Neural crest cell (in vitro differentiated cells): ENCODE measurements at places on chromosomes 2 and 18.

DNA sequence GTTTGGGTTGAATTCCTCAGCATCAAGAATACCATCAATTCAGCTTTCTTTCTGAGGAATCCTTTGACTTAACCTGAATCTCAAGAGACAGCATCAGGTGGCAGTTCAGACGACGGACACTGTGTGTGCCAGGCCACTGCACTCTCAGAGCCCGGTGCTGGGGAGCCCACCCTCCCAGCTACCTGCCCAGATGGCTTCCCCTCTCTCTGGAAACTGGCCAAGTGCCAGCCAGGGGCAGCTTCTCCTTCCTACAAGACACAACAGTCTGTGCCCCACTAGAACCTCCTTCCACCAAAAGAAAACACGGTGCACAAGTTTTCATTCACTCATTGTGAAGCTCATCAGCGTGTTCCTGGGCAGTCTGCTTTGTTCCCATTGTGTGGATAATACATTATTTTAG is 28.5 kb downstream of the MAL start:
- DNase-seq, result no peak

DNA sequence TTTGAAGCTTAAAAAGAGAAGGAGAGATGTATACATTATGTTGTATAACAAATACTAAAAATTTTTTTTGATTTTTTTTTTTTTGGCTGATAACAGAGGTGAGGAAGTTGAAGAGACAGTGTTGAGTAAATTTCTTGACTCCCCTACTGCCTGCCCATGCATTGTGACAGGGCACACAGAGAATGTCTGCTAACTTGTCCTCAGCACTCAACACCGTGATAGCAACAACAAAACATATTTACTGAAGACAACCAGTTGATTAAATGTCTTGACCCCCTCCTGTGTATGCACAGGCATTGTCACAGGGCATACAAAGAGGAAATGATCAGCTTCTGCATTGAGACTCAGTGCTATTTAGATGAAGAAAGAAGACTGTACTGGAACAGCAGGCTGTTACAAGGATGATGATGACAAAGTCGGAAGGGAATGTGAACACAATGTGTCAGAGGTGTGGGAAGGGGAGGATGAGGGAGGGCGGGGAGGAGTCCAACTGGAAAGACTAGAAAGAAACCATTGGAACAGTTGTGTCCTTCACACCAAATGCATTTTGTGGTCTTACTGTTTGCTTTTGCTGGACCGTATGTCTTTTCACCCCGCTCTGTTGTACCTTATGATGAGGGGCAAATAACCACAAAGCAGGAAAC is 89.5 kb downstream of the CERS6 start:
- DNase-seq, result no peak

- no peak for DNase-seq
Observed at GRCh38 chr2:23401427-23402204, 16.6 kb downstream of the KLHL29 start.

- no peak for DNase-seq
Observed at GRCh38 chr2:9975328-9975727, 23.8 kb downstream of the GRHL1 start.

DNA sequence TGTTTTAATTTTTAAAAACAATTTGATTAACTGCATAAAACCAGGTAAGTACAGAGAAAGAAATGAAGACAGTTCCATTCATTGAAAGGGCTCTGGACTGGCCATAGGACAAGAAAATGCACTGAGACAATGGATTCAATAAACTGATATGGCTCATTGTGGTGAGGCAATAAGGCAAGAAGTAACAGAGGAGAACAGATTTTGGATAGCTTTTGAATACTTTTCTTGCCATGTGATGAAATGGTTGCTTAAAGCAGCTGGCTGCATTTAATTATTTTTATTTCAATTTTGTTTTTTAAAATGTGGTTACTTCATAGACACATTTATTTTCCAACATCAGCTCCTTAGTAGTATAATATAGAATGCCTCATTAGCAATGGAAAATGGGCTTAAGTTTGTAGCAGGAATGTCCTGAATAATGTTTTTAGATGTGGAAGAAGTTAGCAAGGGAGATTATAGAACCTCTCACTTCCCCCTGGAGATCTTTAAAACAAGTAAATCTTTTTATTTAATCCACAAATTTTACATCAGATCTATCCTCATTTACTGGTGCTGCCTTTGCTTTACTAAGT is 646.9 kb upstream of the ZEB2 start:
- DNase-seq, result no peak

- DNase-seq, result no peak
Observed at GRCh38 chr18:43866696-43867095, 589.4 kb upstream of the SYT4 start.

- no peak for DNase-seq
Observed at GRCh38 chr2:200089040-200089755, 133.8 kb downstream of the MAIP1 start.

GRCh38 chr2:98408155-98408554 is 36.5 kb upstream of the INPP4A start:
- DNase-seq, result no peak

GRCh38 chr18:61474341-61474740 is 141.1 kb downstream of the CDH20 start:
- DNase-seq, result no peak

DNA sequence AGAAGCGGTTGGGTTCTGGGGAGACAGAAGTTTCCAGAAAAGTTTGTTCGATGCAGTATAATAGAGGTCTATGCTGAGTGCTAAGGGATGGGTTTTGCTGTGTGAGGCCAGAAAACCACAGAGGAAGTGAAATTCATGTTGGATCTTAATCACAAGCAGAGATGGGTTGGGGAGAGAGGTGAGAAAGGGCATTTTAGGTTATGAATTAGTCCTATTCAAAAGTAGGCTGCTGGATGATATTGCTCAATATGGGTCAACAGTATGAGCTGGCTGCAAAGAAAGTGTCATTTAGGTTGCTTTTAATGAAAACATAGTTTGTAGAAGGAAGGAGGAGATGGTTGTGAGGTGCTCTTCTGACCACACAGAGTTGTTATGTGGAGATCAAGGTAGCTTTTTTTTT is 118.8 kb upstream of the LHCGR start:
- no peak for DNase-seq

- no peak for DNase-seq
Observed at GRCh38 chr2:138087751-138088593, 123.7 kb downstream of the HNMT start.

DNA sequence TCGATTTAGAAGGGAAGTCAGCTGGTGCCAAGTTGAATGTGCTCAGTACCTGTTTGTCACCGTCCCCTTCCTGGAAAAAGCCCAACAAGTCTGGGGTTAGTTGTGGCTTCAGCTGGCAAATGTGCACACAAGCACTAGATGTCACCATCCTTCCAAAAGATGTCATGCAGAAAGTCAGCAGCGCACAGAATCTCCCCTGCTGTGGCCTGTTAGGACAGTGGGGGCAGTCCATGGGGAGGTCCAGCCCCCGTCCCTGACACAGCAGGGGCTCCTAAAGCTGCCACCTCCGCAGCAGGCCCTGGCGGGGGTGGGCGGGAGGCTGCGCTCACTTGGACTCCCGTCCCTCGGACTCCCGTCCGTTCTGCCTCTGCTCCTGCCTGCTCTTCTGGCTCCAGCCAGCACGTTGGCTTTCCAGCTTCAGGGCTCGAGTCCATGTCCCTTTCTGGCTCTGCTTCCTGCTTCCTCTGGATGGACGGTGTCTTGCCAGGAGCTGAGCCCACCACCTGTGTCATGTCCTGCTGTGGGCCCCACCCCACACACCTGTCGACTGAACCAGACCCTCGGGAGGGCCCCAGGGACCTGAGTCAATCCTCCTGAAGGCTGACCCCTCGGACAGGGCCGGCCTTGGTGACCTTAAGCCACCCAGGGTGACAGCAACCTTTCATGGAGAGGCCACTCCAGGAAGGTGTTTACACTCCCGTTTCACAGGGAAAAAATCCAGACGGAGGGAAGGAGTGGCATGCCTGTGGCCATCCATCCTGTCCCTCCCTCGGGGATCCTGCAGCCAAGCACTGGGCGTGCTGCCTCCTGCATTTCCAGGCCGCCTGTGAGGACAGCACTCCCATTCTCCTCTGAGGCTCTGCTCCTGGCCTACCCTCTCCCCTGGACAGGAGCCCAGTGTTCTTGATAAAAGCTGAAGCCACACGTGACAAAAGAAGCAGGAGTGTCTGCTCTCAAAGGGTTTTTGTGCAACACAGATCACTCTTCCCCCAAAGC is 8.5 kb downstream of the RAB17 start:
- peak; percentile 29 for DNase-seq

DNA sequence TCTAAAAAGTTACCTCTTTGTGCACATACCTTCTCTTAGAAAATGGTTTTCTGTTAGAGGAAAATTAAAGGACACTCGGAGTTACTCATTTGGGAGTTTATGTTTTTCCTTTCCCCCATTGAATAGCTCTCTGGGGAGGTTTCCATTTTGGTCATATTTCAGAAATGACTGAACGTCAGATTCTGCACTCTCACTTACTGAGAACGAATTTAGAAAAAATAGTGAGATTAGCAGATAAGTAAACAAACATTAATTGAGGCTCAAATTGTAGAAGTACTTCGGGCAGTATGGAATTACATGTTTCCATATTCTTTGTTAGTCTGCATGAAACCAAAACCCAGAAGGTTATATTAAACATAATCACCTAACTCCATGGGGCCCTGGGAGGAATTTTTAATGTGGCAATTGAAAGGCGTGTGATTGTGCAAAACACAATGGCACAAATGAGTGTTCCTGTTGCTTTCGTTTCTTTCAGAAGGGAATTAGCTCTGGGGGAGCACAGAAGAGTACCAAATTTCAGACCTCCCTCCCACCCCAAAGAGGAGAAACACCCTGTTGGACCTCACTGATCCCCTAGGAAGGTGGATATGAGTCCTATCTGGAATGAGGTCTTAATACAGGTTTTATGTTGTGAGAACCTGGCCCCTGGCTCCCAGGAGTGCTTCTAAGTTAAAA is 212.3 kb downstream of the BCL2 start:
- no peak for DNase-seq

- no peak for DNase-seq
Observed at GRCh38 chr18:9094307-9095226, 7.9 kb upstream of the NDUFV2 start.

DNA sequence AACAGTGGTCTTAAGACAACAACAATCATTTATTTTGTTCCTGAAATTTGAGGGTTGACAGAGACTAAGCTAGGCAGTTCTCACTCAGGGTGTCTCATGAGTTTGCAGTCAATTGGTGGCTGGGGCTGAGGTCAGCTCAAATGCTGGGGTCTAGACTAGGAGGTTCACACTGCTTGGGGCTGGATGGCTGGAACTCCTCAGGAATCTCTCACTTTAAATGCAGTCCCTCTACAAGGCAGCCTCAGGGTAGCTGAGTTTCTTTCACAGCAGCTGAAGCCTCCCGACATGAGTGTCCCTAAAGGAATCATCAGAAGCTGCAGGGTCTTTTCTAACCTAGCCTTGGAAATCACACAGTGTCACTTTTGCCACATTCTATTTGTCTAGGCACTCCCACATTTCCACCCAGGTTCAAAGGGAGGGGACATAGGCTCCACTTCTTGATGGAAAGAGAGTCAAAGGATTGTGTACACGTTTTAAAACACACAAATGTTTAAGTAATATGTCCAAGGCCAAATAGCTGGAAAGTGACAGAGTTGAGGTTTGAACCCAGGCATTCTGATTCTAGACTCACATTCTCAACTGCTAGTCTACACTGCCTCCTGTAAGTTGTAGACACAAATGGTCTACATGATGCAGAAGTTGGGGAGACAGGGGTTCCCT is 133.8 kb downstream of the ZFP36L2 start:
- DNase-seq, result no peak

- no peak for DNase-seq
Observed at GRCh38 chr2:221532641-221533040, 39.5 kb downstream of the EPHA4 start.

- no peak for DNase-seq
Observed at GRCh38 chr2:47303341-47304148, 99.4 kb upstream of the MSH2 start.

- DNase-seq, result no peak
Observed at GRCh38 chr2:63819256-63819655, 22.4 kb upstream of the UGP2 start.

- no peak for DNase-seq
Observed at GRCh38 chr2:161825429-161825828, 201.2 kb downstream of the SLC4A10 start.

- no peak for DNase-seq
Observed at GRCh38 chr18:23612434-23613090, 26.3 kb upstream of the NPC1 start.

DNA sequence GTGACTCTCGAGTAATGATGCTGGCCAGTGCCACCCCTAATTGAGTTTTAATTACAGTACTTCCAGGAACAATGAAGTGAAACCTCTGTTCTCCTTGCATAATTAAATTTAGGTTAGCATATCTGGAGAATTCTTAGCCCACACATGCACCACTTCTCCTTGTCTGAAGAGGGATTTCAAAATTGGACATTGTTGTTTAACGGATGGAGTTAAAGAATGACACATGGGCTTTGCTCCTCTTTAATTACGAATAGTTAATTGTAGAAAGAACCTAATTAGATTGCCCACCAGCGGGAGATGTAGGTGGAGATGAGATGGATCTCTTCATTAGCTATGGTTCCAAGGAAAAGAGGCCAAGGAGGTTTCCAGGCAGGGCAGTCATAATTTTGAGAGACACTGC is 33.1 kb upstream of the EN1 start:
- no peak for DNase-seq

DNA sequence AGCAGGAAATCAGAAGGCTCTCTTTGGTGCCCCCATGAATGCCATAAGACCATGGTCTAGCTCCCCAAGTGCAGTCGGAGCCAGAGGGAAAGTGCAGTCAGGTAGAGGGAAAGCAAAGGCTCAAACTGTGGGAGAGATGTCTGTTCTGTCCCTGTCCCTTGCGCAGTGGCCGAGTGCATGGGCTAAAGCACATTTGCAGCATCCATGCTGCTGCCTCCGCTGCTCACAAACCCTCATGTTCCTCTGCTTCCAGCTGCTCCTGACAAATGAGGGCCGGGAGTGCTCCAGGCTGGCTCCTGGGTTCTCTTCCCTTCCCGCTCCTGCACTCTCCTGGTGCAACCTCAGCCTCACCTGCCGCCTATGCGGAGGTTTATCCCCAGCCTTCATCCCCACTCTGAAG is 34.2 kb downstream of the SCTR start:
- DNase-seq, result no peak

DNA sequence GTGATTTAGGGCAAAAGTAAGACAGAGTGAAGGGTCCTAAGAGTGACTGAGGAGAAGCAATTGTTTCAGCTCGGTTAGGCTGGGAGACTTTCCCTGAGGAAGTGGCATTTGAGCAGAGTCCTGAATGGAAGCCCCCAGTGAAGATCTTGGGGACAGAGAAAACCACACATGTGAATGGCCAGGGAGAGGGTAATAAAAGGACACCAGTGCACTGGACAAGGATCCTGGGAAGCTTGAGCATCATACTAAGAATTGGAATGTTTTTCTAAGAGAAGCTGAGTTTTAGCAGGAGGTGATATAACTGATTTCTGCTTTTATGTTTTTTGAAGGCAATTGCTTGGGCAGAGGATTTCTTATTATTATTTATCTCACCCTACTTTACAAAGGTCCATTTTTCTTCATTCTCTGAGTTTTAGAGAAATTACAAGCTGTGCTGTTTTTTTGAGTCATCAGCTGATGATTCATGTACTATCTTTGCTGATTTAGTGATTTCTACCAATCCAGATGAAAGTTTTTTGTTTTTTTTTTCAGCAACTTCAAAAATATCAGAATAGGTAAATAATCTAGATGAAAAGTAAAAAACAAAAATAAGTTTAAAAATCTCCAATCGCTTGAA is 43.5 kb downstream of the MFSD6 start:
- DNase-seq, result no peak

GRCh38 chr2:221370857-221371211 is 201.3 kb downstream of the EPHA4 start:
- DNase-seq, result no peak

GRCh38 chr2:96555146-96555610 is 18.6 kb downstream of the ARID5A start:
- DNase-seq, result no peak
